ENCODE measurements at places on chromosomes 3 and 15.

DNA sequence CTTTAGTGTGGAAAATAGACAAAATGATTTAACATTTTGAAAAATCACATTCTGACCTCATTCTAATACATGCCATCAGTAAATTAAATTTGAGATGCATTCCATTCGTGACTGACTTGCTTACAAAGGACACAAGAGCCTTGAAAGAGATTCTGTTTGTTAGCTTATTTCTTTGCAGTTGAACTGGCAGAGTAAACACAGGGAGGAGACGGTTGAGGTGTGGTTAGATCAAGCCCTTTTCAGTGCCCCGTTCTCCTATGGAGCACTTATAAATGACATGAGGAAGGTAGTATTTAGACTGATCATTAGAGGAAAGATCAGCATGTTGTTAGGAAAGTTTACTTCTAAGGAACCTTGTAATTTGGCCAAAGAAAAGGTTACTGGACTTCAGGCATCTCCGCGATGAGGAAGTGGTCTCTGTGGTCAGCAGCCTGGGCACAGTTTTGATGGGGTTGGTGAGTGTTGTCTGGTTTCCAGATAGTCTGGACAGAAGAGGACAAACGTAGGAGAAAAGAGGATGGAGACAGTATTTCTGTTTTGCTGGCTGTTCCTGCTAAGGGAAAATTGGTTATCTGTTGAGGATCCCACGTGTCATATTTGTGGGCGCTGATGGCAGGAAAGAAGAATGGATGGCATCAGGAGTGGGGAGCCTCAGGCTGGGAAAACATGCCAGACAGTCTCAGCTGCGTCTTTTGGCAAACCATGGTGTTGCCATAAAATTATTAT, 328.9 kb upstream of the TBL1XR1 start:
- no peak for DNase-seq

GRCh38 chr15:29220852-29221251, 48.8 kb downstream of the NSMCE3 start:
- no peak for DNase-seq

GRCh38 chr3:58084788-58085543, 76.7 kb downstream of the FLNB start:
- no peak for DNase-seq

DNA sequence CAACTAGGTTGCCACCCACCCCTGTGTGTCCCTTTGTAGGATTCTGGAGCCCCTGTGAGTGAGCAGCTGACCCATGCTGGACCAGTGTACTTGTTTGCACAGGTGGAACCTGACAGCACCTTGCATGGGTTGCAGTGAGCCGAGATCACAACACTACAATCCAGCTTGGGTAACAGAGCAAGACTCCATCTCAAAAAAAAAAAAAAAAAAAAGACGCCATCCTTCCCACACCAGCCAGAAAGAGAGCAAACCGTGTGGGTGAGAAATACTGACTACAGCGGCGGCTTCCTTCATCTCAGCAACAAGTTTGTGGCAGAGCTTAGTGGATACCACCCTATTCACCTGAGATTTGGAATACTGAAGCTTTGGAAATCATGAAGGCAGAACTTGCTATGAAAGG, 746 bp upstream of the CD80 start:
- DNase-seq: no peak

DNA sequence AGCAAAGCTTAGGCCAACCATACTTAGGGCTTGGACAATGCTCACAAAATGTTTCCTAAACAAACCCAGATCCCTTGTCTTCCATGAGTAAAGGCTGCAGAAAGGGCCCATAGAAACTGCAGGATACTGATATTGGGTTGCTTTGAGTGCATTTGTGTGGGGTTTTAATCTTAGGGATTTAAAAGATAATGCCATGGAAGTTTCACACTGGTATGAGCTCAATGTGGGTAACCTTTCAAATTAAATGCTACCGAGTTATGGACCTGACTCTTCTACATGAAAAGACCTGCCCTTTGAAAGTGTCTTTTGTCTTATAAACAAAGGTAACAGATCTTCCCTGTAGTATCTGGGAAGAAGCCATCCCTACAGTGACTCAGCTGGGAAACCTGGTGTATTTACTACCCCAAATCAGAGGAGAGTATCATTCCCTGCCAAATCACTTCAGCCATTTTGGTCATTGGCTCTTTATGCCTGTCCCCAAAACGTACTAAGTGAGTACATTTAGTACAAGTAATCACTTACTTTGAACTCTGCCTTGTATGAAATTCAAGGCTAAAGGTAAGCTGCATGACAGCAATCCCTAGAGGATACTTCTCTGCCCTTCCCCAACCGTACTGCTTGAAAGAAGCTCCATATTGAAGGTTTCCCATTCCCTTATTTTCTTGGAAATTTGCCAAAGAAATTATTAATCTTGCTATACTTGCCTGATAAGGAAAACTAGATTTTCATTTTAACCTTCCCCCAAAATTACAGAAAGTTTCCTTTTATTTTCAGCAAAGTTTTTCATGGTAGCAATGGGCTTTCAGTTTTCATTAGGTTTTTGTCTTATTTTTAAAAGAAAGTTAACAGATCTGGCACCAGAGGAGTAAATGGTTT, 7.2 kb downstream of the TM4SF1 start:
- no peak for DNase-seq

- DNase-seq: no peak
Observed at GRCh38 chr3:164486150-164486549, 592.1 kb downstream of the SI start.
